Peyer's patch (tissue), 4 donors: ENCODE measurements at places on chromosomes 12 and 14.

GRCh38 chr14:31758941-31759340 lies 197.7 kb downstream of the NUBPL start:
- no peak overlapping the region for H3K4me3 ChIP-seq
- no peaks in the 10 kb centered on the region for H3K4me1 ChIP-seq
- H3K27me3 ChIP-seq, result no peaks in the 10 kb centered on the region
- no peaks in the 10 kb centered on the region for H3K36me3 ChIP-seq
- no peak for DNase-seq

DNA sequence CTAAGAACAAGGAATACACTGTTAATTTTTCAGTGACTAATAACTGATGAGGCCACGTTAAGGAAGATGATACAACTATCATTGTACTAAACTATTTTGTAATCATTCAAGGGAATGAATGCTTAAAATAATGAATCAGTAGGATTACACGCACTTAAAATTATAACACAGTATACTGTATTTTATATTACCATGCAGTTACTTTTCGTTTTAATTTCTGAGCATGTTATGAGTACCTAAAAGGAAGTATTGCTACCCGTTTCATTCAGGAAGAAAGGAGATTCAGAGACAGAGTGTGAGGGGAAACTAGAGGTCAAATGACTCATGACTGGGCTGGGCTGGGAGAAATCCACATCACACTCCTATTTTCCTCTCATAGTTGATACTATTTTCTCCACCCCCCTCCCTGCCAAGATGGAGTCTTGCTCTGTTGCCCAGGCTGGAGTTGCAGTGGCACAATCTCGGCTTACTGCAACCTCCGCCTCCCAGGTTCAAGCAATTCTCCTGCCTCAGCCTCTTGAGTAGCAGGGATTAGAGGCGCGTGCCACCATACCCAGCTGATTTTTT lies 202.0 kb downstream of the PPM1H start:
- no peak overlapping the region for H3K4me3 ChIP-seq
- H3K36me3 ChIP-seq, result no peaks in the 10 kb centered on the region
- no peak overlapping the region for H3K27ac ChIP-seq

- DNase-seq, result no peak
- H3K27me3 ChIP-seq, result no peaks in the 10 kb centered on the region
- no peaks in the 10 kb centered on the region for H3K36me3 ChIP-seq
- H3K4me1 ChIP-seq, result no peaks in the 10 kb centered on the region
Measured at GRCh38 chr12:59393506-59393905, 202.3 kb upstream of the SLC16A7 start.

- H3K36me3 ChIP-seq, result no peaks in the 10 kb centered on the region
- no peak for DNase-seq
- peak overlapping the region; percentile 15 for H3K4me3 ChIP-seq
- H3K27me3 ChIP-seq, result no peaks in the 10 kb centered on the region
Measured at GRCh38 chr12:64824130-64824499, 332 bp upstream of the TBC1D30 start.

- H3K27me3 ChIP-seq, result no peaks in the 10 kb centered on the region
- H3K27ac ChIP-seq, result no peak overlapping the region
- DNase-seq, result no peak
- H3K4me1 ChIP-seq, result no peaks in the 10 kb centered on the region
- no peak overlapping the region for H3K4me3 ChIP-seq
Measured at GRCh38 chr12:130224613-130225012, 62.3 kb downstream of the FZD10 start.

DNA sequence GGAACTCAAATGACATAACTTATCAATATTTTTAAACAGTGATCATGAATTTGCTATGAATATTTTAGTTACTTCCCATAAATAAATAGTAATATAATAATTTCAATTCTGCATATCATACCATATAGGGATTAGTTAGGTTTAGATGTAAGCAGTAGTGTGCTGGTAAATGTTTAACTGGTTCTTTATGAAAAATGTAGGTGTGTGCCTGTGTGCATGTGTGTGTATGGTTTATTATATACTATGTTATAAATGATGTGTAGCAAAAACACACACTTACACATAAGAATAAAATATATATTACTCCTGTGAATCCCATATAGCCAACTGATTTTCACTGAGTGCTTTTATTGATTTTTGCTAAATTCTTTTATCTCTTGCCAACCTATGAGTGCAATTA lies 14.0 kb upstream of the BHLHE41 start:
- no peaks in the 10 kb centered on the region for H3K36me3 ChIP-seq
- DNase-seq, result no peak
- no peak overlapping the region for H3K4me3 ChIP-seq
- no peak overlapping the region for H3K27ac ChIP-seq
- H3K4me1 ChIP-seq, result no peaks in the 10 kb centered on the region

- H3K4me3 ChIP-seq, result peak overlapping the region; percentile 80
- H3K36me3 ChIP-seq, result no peaks in the 10 kb centered on the region
- H3K4me1 ChIP-seq, result peaks cover 35% of the 10 kb centered on the region
- DNase-seq, result peak; percentile 46
- no peaks in the 10 kb centered on the region for H3K27me3 ChIP-seq
Measured at GRCh38 chr14:95515080-95515489, 1.4 kb downstream of the SYNE3 start.

GRCh38 chr14:87160989-87161388 lies 832.0 kb downstream of the GALC start:
- no peak overlapping the region for H3K4me3 ChIP-seq
- H3K4me1 ChIP-seq, result no peaks in the 10 kb centered on the region
- no peaks in the 10 kb centered on the region for H3K36me3 ChIP-seq
- H3K27me3 ChIP-seq, result no peaks in the 10 kb centered on the region

DNA sequence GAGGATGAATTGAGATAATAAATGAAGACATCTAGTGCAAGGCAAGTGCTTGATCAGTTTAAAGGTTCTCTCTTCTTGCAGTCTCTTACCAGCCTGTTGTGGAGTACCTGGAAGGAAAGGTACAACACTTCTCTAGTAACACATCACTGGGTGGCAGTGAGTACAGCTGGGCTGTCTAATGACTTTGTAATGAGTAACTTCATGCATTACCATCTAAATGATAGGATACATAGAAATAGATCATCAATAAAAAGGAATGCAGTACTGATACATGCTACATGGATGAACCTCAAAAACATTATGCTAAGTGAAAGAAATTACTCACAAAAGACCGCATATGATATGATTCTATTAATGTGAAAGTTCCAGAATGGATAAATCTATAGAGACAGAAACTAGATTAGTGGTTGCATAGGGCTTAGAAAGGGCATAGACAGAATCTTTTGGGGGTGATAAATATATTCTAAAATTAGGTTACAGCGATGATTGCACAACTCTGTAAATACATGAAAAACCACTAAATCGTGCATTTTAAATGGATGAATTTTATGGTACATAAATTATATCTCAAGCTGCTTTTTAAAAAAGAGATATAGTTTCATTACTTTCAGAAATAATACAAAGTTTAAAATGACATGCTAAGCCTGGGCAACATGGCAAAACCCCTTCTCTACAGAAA lies 224.4 kb downstream of the CHST11 start:
- no peaks in the 10 kb centered on the region for H3K4me1 ChIP-seq
- no peaks in the 10 kb centered on the region for H3K27me3 ChIP-seq
- H3K36me3 ChIP-seq, result no peaks in the 10 kb centered on the region
- DNase-seq, result no peak

DNA sequence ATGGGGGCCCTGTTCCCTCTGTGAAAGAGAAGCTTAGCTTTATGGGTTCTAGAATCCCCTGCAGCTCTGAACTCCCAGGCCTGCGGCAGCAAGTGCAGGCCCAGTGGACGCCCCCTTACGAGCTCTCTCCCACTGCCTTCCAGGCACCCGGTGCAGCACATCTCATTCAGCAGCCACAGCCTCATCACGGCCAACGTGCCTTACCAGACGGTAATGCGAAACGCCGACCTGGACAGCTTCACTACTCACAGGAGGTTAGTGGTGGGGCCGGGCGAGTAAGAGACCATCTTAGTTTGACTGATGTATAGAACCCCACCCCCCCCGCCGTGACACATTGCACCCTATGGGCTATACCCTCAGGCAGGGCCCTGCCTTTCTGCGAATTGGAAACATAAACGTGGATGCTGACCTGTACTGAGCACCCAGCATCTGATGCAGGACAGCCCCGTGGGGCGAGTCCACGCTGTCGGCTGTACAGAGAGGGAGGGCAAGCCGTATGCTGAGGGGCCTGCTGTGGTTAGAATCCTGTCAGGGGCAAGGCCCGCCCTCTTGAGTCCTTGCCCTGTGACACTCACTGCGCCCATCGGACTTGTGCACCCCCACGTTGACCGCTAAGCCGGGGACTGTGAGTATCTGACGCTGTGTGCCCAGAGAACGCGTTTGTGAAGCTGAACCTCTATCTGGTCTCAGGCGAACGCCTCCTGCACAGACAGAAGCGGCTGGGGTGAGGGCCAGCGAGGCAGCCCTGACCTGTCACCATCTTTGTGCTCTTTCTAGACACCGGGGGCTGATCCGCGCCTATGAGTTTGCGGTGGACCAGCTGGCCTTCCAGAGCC lies 71.7 kb downstream of the TESC start:
- no peaks in the 10 kb centered on the region for H3K27me3 ChIP-seq
- H3K4me1 ChIP-seq, result no peaks in the 10 kb centered on the region
- DNase-seq, result peak; percentile 42
- H3K36me3 ChIP-seq, result no peaks in the 10 kb centered on the region

DNA sequence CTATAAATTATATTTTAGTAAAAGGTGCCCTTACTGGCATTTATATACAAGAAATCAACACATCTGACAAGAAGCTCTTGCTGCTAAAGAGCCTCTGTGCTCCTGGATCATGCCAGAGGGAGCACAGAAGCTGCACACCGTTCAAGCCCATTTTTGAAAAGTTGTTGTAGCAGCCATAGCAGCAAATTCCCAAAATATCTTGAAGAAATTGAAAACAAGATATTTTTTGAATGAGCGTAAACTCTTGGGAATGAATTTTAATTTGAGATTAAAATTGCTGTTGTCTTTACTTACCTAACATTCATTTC lies 540 bp upstream of the CLEC2D start:
- no peak overlapping the region for H3K4me3 ChIP-seq
- no peak for DNase-seq
- H3K4me1 ChIP-seq, result peaks cover 12% of the 10 kb centered on the region
- peaks cover 3% of the 10 kb centered on the region for H3K36me3 ChIP-seq
- no peaks in the 10 kb centered on the region for H3K27me3 ChIP-seq
- peak overlapping the region; percentile 50 for H3K27ac ChIP-seq

DNA sequence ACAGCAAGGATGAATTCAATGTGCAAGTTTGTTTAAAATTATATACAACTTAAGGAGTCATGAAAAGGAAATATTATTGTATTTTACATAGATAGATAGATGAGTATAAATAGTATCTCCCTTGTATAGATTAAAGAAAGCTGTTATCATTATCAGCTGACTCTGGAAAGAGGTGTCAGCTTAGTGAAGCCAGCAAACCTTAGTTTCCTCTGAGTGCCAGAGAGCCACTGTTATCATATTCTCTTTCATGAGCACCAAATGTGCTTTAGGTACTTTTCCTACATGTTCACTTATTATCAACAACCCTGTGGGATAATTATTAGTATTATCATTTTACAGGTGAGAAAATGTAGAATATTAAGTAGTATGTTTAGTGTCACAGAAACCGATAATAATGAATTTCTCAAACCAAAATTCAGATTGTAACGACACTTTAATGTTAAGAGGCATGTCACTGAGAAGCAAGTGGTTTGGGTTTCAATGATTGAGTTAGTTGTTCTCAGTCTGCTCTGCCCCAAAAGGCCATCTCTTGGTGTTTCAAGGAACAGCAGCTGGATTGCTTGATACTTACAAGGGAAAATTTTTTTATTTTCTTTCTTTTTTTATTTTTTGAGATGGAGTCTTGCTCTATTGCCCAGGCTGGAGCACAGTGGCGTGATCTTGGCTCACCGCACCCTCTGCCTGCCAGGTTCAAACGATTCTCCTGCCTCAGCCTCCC lies 53.7 kb downstream of the PLEKHA5 start:
- no peak for DNase-seq
- H3K4me1 ChIP-seq, result no peaks in the 10 kb centered on the region
- H3K36me3 ChIP-seq, result no peaks in the 10 kb centered on the region
- H3K27ac ChIP-seq, result no peak overlapping the region
- no peak overlapping the region for H3K4me3 ChIP-seq
